Stimulated activated CD8-positive, alpha-beta memory T cell treated with anti-CD3 and anti-CD28 coated beads, Interleukin-4, amount 100 ng/mL, for 1 hour (primary cell): ENCODE measurements at places on chromosomes 7 and 10.

- DNase-seq: no peak
These were observed 444.2 kb upstream of the C7orf33 start for GRCh38 chr7:148146346-148146745.

DNA sequence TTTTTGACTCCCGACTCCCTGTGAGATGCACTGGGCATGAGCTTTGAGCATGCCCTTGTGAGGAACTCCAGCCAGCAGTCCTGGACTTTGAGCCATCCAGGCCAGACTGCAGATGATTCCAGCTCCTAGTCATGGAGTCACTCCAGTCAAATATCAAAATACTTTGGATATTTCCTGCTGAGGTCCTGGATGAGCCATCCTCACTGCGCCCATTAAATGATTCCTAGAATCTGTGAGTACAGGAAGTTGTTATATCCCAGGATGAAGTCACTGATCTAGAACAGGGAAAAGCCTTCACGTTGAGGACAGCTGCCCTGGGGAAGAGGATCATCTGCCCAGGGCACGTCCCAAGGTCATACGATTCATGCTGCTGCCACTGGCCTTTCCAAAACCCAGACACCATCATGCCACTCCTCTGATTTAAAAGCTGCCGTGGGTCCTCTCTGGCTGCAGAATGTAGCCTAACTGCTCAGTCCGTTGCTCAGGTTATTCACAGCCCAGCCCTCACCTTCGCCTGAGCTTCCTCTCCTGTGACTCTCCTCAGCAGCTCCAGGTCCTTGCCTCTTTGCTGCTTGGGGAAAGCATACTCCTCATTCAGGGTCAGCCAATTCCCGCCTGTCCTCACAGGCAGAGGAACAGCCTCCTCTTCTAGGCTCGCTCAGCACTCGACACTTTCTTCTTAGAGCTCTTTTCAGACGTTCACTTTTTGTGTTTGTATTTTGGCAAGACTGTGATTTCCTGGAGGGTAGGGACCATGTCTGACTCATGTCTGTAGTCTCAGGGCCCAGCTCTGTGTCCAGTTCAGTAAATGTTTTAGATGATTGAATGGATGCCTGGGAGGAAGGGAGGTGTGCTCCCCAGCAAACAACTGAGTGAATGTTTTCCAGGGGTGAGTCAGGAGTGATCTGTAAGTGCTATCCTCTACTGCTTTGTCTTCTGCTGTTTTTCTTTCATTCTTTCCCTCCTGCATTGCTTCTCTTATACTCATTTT is 157.8 kb downstream of the SNX10 start:
- no peak for DNase-seq

- no peak for DNase-seq
These were observed 1277.1 kb downstream of the GATA3 start for GRCh38 chr10:9331583-9332008.

GRCh38 chr7:738241-738640 is 11.2 kb upstream of the PRKAR1B start:
- DNase-seq: no peak

DNA sequence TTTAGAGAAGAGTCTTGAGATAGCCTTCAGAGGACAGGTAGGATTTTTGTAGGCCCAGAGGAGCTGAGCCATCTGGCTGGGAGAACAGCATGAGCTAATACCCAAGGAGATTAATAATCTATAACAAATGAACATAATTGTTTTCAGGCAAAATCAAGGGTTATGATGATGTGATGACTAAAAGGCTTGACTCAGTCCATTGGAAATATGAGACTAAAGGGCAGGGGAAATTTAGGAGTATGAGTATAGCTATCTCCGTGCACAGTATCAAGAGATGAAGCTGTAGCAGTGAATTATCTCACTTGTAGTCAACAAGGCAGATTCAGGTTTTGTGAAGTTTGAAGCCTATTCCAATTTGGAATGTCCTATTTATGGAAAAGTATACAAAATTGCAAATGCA is 40.1 kb downstream of the CSTF2T start:
- no peak for DNase-seq

- no peak for DNase-seq
These were observed 92.2 kb upstream of the DDC start for GRCh38 chr7:50657341-50657873.

- DNase-seq: no peak
These were observed 165.3 kb upstream of the ZMIZ1 start for GRCh38 chr10:78903341-78903940.

GRCh38 chr10:96309628-96310320 is 5.5 kb downstream of the DNTT start:
- no peak for DNase-seq

GRCh38 chr10:3180355-3181025 is 7.9 kb upstream of the PITRM1 start:
- no peak for DNase-seq

GRCh38 chr7:31975546-31975945 is 94.7 kb downstream of the PDE1C start:
- DNase-seq: no peak

- no peak for DNase-seq
These were observed 231.6 kb downstream of the CELF2 start for GRCh38 chr10:11249152-11249807.

DNA sequence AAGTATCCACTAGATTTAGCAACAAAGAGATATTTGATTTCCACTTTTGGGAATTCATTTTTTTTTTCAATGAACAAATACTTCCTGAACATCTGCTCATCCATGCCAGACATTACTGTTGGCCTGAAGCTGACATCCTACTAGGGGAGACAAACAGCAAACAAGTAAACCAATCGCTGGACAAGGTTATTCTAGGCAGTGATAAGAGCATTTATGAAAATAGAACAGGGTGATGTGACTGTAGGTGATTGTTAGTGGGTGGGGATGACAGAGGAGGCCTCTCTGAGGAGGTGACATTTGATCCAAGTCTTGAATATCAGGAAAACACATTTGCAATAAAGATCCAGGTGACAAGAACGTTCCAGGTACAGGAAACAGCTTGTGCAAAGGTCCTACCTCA is 89.1 kb upstream of the FAM180A start:
- DNase-seq: no peak

DNA sequence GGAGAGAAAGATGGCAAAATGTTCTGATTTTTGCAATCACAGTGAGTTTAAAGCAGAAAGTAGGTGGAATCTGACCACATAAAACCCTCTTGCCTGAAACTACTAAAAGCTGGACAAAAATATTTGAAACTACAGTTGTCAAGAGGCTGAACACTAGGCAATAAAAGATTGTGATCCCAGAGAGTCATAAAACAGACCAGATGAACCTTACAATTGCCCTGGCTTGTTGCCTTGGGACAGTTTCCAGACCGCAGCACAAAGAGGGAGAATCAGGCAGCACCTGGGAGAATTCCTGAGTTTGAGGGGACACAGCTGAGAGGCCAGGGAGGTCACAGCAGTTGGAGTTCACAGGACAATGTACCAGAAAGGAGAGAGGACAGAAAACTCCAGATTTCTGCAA is 107.3 kb upstream of the NANOS1 start:
- no peak for DNase-seq

DNA sequence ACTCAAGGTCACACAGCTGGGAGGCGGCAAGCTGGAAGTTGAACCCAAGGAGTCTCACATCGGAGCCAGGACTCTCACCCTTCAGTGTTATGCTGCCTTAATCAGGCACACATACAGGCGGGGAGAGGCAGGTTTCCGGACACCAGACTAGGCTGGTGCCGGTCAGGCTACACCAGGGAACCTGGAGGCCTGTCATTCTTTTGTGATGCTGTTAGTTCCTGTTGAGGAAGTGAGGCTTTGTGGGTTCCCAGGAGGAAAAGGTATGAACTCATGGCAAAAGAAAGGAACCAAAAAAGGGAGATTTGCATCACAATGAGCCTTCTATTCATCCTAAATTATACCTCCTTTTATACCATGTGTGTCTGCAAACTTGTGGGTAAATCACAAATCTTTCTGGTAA is 103.8 kb downstream of the TCF7L2 start:
- DNase-seq: no peak

DNA sequence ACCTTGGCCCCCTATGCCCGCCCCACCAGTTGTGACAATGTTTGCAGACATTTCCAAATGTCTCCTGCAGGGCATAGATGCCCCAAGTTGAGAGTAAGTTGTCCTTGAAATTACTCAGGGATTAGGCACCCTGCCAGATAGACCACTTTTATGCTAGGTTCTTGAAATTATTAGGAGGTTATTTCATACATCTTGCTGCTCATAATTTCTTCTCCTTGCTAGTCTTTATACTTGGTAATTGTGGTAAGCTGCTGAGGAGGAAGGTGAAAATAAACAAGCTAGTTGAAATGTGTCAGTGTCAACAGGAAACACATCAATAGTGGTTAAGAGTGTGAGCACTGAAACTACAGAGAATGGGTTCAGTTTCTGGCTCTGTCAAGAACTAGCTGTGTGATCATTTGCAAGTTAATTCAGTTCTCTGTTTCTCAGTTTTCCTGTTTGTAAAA is 63.7 kb upstream of the AOAH start:
- DNase-seq: no peak

GRCh38 chr7:107891636-107892366 is 818 bp downstream of the DLD start:
- DNase-seq: no peak
